ENCODE measurements at places on chromosomes 7 and 10.

- no peak for DNase-seq
Observed at GRCh38 chr7:17013204-17013603, 131.4 kb upstream of the AGR3 start.

DNA sequence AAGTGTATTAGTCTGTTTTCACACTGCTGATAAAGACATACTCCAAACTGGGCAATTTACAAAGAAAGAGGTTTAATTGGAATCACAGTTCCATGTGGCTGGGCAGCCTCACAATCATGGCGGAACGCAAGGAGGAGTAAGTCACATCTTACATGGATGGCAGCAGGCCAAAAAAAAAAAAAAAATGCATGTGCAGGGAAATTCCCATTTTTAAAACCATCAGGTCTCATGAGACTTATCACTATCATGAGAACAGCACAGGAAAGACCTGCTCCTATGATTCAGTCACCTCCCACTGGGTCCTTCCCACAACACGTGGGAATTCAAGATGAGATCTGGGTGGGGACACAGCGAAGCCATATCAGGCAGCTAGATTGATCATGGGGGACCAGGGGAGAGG lies 136.8 kb downstream of the EXOC4 start:
- no peak for DNase-seq

DNA sequence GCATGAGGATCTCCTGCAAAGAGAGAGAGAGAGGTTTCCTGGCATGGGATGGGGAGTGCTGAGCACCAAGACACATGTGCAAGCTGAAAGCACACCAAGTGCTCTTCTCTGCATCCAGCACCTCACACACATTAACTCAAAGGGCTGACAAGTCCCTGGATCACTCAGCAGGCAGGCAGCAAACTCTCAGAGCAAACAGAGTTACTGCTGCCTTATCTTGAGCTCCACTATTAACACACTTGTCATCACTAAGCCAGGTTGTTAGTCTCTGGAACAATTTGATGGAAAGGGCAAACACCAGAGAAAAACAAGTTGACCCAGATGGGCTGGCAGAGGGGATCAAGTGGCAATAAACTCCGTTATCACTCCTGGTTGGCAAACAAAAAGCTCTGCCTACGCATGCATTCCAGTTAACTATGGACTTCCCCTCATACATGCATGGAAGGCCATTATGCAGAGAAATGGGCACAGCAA lies 349.9 kb downstream of the KCNMA1 start:
- DNase-seq: peak; percentile 82

- no peak for DNase-seq
Observed at GRCh38 chr7:118142012-118142411, 42.0 kb upstream of the LSM8 start.

- DNase-seq: no peak
Observed at GRCh38 chr7:134307320-134307719, 9.4 kb downstream of the SLC35B4 start.

- no peak for DNase-seq
Observed at GRCh38 chr10:71713135-71714030, 6.2 kb downstream of the C10orf105 start.
